ENCODE measurements at places on chromosomes 4 and X.

GRCh38 chr4:26406346-26406975, 83.8 kb downstream of the CCKAR start:
- DNase-seq = no peak

GRCh38 chr4:107153228-107153627, 117.1 kb upstream of the DKK2 start:
- DNase-seq = peak; percentile 28

DNA sequence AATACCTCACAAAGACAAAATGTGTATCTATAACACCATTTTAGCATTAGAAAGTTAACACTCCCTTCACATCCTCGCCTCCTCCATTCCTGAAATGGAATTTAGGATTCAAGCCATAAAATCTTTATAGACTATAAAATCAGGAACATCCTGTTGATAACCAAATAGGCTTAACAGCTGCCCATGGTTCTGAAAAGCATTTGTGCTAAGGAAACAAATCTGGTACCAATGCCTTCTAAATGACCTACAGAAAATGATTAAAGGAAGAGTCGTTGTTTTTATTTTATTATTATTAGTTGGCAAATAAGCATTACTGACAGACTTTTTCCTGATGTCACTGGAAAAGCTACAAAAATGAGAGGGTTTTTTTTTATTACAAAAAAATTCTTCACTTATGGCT, 79.8 kb downstream of the PAPSS1 start:
- DNase-seq = no peak

- DNase-seq = no peak
These were observed 282.4 kb downstream of the NR3C2 start for GRCh38 chr4:148159793-148160192.

DNA sequence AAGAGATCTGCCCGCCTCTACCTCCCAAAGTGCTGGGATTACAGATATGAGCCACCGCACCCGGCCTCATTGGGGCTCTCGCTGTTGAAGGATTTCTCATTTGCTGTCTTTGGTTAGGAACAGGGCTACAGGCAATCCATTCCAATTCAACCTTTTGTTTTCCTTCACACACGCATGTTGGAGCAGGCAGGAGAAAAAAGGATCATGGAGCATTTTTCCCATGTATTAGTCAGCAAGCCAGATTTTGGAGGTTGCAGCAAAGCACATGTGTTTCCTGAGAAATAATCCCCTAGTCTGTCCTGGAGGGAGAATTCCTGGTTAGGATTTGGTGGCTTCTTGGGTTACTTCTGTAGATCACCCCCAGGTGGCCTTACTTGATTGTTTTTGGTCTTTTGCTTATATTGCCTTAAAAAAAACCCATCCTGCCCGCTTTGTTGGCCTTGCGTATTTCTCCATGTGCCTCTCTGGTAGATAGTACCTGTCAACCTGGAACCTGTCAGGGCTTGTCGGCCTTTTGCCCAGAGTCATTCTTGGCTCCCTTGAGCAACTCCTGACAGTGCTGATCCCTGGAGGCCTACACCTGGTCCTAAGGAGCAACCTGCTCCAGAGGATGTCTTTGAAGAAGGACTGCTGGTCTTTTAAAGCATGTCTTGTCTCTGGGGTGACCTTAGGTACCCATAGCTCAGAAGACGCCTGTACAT, 82.4 kb upstream of the CLCN4 start:
- no peak for DNase-seq

GRCh38 chrX:47384502-47384901, 14.1 kb downstream of the ZNF157 start:
- peak; percentile 69 for DNase-seq

DNA sequence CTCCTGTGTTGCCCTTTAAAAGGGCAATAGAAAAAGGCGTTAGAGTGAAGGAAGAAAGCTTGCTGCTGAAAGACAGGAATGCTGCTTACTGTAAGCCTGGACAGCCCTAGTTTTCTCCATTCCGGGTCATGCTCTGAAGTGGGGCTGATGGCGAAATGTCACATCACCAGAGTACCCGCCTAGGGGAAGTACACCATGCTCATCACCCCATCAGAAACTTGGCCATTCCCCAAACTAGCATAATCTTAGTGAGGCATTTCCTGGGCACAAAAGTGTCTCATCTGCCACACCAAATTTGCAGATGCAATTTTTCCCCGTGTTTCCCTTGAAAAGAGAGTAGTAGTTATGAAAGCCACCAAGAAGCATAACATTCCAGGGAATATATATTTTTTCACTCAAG, 47.8 kb upstream of the CAMK2D start:
- no peak for DNase-seq

DNA sequence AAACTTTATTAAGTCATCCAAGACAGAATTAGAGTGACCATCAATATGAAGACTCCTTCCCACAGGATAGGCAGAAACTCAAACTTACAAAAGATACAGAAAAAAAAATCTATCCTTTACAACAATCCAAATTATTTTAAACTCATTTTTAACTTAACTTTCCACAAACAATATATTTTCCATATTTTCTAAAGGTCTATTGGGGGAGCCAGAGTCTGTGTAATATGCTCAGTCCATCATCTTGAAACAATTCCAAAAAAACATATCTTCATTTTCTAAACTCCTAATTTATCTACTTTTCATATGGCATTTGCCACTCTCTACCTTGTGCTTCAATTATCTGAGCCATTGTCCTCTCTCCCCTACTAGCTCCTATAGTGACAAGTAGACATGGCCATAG, 378.1 kb downstream of the PDGFC start:
- DNase-seq = no peak

DNA sequence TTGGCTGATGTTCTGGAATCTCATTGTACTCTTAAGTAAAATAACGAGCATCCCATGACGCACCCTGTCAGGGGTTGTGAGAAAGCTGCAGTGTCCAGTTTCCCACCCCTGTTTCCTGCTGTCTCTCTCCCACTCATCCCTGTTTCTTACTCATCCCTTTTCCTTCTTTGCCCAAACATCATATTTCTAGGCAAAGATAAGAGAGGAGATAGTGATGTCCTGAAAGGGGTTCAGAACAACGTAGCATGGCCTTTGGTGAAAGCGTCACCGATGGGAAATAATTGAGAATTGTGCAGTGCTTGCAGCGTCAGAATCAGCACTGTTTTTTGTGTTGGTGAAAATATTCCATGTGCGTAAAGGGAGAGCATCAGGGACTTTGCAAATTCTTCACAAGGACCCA, 23.5 kb upstream of the TMEM165 start:
- DNase-seq = no peak

DNA sequence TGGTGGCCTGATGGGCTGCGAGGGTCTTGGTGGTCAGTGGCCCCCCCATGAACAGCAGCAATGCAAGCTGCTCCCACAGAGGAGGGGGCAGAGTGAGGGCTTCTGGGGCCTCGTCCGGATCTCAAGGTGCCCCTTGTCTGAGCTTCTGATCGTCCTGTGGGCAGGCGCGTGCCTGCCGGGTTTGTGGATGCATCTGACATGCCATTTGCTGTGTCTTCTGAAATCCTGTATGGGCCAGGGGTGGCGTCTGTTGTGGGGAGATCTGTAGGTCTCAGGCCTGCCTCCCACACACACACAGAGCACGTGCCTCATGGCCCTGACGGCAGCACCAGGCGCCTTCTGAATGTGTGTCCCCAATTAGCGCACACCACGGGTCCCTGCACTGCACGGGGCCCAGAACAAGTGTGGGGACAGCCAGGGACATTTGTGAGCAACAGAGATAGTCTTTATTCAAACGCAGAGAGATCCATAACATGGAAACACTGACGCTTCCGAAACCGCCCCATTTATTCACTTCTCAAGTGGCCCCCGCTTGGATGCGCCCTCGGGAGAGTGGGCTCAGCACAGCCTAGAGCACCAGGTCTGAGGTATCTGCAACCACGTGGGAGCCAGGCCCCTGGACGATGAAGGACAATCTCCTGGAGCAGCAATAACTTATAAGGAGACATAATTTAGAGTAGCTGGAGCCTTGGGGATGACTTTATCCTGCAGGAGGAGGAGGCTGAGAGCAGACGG, 5.7 kb downstream of the SPON2 start:
- peak; percentile 46 for DNase-seq

DNA sequence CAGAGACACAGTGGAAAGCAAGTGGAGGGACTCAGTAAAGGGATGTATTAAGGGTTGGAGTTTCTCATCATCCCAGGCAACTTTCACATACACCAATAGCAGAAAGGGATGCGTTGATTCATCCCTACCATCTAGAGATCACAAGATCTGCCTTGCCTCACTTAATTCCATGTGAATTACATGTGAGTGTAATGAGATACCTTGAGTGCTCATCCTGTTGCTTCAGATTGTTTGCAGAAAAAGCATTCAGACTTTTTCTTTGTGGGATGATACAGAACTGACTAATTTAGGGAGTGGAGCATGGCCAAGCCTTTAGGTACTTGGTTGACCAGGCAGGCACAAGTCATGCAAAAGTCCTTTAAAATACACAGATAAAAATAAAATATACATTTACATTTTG, 124.8 kb upstream of the SLIT2 start:
- no peak for DNase-seq

DNA sequence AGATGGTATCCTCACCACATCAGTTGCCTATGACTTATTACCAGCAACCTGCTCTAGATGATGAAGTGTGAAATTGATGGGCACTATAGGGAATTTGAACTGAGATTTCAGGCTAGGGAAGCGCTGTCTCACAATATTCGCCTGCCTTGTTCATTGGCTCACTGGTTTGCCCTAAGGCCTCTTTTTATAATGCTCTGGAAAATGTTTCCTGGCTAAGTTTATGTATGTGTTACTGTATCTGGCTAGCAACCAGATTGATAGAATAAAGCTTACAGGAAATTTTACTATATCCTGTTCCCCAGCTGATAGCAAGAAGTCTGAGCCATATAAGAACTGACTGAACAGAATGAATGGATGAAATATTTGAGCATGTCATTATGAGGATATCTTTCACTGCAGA, 71.6 kb downstream of the GSTCD start:
- no peak for DNase-seq

DNA sequence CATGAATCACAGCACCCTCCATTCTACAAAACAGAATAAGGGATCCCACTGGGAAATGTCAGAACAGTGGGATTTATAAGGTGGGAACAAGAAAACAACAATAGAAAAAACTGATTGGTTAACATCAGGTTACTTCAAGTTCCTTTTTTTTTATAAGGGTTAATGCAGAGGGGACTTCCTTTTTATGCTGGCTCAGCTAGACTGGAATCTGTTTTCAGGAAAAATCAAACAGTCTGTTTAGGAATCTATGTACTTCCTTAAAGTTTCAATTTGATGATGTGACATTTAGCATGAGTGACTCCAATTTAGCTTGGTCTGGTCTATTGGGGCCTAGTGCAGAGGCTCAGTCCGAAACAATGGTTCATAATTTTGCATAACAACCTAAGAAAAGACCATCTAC, 192.9 kb downstream of the ADGRA3 start:
- no peak for DNase-seq

DNA sequence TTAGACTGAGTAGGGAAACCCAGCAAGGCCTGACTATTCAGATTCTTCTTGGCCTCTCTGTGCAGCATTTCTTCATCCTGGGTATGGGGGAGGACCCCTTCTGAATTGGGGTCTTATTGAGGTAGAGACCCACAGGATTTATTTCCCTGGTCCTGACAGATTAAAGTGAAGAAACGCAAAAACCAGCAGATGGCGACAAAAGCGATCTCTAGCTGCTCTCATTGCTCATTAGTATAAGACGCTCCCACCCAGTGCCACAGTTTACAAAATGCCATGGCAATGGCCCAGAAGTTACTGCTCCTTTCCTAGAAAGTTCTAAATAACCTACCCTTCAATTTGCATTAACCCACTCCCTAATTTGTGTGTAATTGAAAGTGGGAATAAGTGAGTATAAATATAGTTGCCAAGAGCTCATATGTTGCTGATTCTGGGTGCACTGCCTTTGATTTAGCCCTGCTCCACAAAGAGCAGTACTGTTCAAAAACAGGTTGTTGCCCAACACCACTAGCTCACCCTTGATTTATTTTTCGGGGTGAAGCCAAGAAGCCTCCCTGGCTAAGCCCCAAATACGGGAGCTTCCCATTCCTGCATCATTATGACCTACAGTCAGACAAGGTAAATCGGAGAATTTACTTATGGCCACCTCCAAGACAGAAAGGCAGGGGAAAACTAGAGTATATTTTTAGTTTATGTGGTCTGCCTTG, 3.7 kb upstream of the BEX4 start:
- peak; percentile 48 for DNase-seq

DNA sequence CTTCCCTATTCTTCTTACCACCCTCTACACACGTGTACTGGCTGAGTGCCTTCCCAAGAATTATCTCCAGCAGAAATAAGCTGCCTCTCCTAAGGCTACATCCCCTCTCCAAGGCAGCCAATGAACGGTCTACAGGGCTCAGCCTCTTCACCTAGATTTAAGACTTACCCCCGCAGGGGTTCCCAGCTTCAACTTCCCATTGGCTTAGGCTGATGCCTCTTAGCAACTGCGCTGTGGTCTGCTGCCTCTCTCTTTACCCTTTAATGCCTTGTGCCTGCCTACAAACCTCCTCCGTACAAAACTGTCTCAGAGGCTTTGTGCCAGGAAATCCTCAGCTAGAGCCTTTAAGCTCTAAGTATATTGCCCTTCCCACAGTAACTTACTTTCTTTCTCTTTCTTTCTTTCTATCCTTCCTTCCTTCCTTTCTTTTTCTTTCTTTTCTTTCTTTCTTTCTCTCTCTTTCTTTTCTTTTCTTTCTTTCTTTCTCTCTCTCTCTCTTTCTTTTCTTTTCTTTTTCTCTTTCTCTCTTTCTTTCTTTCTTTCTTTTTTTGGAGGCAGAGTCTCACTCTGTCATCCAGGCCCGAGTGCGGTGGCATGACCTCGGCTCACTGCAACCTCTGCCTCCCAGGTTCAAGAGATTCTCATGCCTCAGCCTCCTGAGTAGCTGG, 15.1 kb upstream of the PIGA start:
- DNase-seq = no peak

DNA sequence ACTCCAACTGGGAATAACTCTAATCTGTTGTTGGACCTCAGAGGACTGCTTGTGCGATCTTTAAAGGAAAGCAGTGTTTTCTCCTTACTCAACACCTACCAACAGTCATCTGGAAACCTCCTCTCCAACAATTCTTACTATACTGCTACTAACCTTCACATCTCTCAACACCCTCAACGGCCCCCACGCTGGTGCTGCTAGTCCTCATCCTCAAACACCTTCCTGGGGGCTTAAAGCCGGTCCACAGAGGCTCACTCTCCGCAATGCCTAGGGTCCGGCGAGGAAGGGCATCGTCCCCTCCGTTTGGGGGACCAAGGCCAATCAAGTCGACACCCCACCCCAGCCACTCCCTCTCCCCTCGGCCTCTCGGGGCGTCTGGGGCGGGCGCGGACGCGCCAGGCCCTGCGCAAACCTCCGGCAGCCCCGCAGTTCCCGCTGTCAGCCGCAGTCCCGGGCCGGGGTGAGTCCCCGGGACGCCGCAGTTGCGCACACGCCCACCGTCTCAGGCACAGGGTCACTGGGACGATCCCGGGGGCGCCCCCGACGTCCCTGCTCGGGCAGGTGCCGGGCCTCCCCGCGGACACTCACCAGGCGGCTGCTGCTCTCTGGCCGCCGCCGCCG, 418 bp downstream of the TAB3 start:
- no peak for DNase-seq

- no peak for DNase-seq
These were observed 53.3 kb downstream of the JADE1 start for GRCh38 chr4:128862608-128863311.

All from NB4 (cell line).